ENCODE measurements at places on chromosomes 11 and 22. TPM values are rescaled to one million over a fixed set of nuclear protein-coding genes. Genes with fewer than 3 reads are reported as not detected.

GRCh38 chr11:114366331-114367243, 33.7 kb downstream of the C11orf71 start:
- no peak for DNase-seq

GRCh38 chr11:83865636-83866461, 579.7 kb upstream of the CCDC90B start:
- no peak for DNase-seq

GRCh38 chr22:18048441-18048898, 24.1 kb upstream of the MICAL3 start:
- DNase-seq: no peak

DNA sequence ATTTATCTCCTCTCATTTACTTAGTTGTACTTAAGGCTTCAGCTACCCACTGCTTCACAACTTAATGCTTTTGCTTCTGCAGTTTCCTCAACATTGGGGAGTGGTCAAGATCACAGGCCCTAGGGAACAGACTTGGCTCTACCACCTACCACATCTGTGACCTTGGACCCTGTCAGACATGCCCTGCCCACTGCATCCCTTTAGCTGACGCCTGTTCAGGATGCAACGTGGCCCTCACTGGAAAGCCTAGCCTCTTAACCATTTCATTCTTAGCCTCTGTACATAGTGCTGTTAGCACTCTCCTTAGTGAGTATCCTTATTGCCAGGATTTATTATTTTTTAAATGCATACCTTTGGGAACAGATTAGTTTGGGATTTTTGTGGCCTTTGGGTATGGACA, 34.4 kb downstream of the TNRC6B start:
- DNase-seq: no peak

The DAGLA gene
- total RNA-seq: 0.44 TPM

The LMNTD2 gene
- 8.1 TPM for total RNA-seq

The TSPAN18 gene
- 17.1 TPM for total RNA-seq

The BIK gene
- total RNA-seq: 2.5 TPM

The CABP4 gene
- total RNA-seq: 2.3 TPM

The CECR2 gene
- total RNA-seq: not detected
